Stimulated activated naive CD8-positive, alpha-beta T cell treated with anti-CD3 and anti-CD28 coated beads, Interleukin-15, Interleukin-2, amounts not matched to agents 100 U/mL and 50 U/mL, for 24 hours (primary cell): ENCODE measurements at places on chromosomes 2 and 18.

GRCh38 chr2:113370478-113371091, 66.9 kb upstream of the ZNG1B start:
- DNase-seq = peak; percentile 50

DNA sequence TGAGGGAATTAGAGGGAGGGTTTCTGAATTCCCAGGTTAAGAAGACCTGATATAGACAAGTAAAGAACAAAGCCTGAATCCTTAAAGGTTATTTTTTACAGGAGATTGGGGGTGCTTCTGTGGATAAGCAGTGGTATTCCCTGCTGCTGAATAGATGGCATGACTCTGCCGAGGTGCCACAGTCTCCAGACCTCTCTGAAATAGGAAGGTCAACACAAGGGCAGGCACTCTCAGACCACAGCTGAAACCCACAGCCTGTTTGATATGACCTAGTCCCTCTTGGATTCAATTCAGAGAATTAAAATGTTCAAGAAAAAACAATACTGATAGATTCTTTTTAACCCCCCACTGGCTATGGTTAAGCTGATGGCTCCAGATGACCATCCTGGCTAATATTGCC, 259.3 kb downstream of the PTGR3 start:
- no peak for DNase-seq

DNA sequence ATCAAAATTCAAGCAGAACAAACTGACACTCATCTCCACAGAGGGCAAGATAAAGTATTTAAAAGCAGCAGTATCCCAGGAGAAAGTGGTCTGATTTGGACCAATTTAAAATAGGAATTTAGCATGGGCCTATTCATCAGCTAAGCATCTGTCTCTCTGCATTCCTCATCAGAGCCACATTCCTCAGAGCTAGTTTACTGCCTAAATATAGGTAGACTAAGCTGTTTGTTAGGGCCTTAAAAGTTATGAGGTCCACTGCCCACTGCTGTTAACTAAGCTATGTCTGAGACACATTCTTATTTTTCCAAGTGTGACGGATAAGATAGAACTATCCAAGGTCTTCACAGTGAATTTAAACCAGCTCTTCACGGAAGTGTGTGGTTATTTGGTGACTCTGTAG, 17.6 kb downstream of the NEB start:
- no peak for DNase-seq

DNA sequence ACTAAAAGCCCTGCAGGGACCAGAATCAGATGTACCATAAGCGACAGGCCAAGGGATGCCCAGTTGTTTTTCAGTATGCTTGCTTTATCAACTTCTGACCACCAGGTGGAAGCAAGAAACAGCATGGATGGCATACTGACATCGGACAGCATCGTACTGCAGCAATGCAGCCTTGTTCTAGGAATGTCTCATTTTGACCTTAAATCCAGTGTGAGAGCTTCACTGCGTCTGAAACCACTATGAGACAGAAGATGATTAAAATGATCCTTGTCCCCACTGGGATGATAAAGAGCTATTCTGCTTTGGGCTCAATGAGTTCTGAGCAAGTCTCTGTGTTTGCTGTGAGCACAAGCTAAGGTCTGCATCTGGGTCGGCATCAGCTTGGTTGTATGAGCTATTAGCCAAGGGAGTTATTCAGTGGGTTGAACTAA, 54.3 kb downstream of the CDK15 start:
- DNase-seq = peak; percentile 23
